NCI-H1694 (cell line): ENCODE measurements at places on chromosomes 6 and 20.
A peak's percentile ranks its signal among the peaks of the same experiment; 100 is the strongest.

DNA sequence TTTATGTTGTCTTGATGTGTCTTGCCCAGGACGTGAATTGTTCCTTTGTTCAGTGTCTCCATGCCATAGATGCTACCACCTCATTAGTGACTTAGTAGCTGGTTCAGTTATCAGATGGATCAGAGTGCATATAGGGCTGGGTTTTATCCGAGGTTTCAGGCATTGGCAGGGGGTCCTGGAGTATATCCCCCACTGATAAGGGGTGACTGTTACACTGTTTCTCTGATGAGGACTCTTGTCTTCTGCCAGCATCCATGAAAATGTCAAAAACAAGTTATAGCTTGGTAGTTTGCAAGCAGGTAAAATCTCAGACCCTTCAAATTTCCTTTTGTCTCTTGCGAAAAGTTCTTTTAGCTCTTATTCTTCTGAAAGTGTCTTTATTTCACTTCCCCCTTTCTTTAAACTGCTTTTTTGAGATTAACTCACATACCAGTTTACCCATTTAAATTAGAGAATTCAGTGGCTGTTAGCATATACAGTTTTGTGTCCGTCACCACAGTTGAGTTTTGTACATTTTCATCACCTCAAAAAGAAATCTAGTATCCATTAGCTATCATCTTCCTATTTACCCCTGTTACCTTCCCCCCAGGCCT, 109.2 kb downstream of the CDYL start:
- no peak for DNase-seq

- no peak for DNase-seq
Observed at GRCh38 chr6:139982195-139982594, 607.7 kb upstream of the CITED2 start.

- DNase-seq, result peak; percentile 31
Observed at GRCh38 chr20:40741507-40742106, 52.6 kb upstream of the MAFB start.

- peak; percentile 9 for DNase-seq
Observed at GRCh38 chr20:45311589-45312211, 3.6 kb upstream of the MATN4 start.

DNA sequence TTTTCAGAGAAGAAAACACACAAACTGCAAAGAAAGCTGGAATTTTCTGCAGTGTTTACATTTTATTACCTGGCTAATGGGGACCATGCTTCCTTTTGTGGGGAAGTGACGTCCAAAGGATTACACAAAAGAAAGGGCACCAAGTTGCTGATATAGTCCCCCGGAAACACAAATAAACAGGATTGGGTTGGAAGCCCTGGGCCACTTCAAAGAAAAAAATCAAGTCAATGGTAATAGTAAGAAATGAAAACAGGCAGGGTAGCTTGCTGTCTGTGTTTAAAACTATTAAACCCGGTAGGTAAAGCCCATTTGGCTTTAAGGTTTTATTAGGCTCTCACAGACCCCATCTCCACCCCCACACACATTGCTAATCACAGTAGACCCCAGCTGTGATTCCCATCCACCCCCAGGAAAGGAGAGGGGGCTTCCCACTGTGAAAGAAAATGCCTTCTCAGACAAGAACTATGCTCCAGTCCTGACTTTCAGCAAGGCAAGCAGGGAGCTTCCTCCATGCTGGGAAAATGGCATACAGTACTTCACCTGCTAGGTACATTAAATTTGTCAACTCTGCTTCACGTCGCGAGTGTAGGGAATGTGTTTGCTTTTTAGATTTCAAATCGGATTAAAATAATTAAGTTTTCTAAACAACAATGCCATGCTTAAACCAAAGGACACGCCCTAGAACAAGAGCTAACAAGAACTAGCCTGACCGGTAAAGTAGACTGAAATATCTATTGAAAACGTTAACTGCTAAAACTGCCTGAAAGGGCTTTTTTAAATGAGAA, 1.1 kb downstream of the PERP start:
- peak; percentile 8 for DNase-seq

DNA sequence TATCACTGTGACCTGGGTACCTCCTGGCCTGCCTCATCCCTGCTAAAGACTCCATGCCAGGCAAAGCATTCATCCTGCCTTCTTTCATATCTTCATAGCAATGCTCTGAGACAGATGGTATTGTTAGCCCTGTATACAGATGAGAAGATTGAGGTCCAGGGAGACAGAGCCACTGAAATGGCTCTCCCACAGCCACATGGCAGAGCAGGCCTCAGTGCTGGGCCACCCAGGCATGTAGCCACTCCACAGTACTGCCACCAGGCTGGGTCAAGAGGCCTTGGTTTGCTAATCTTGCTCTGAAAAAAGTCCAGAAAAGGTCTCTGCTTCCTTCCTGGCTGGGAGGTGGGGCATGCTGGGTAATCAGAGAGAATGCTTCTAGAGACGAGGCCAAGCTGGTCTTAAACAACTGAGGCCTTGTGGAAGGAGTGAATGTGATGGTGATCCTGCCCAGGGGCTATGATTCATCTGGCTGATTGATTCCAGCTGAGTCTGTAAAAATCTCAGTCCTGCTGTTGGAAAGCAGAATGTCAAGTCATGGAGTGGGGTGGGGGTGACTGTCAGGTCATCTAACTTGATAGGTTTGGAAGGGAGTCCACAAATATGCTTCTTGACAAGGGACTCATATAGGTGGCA, 29.8 kb downstream of the HM13 start:
- no peak for DNase-seq

DNA sequence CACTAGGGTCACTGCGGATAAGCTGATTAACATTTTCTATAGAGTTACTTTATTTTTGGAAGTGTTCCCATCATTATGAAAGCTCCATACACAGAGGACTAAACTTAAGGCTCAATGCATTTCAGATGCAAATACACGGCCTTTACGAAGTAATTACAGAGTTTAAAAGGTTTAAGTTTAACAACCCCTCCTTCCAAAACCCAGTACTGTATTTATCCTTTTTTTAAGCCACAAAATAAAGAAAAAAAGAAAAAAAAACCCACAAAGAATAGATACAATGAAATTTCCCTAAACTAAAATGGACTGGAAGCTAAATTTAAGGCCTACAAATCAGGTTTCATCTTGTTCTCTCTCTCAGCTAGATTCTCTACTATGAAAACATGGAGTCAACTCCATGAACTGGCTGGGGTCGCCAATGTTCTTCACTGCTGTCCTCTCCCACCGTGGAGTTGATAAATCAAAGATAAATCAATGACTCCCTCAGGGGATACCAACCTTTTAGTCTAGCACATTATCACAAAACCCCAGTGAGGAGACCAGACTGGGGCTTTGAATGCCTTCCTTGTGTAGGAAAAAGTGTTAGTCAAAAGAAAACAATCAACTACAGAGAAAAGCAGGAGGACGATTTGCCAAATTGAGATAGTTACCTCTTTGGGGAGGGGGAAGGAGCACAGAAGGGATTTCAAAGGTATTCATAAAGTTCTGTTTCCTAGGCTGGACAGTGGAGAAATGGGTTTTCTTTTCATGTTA, 52.5 kb downstream of the TNFRSF21 start:
- DNase-seq, result no peak

- DNase-seq, result no peak
Observed at GRCh38 chr6:116369540-116369939, 1.2 kb upstream of the DSE start.

DNA sequence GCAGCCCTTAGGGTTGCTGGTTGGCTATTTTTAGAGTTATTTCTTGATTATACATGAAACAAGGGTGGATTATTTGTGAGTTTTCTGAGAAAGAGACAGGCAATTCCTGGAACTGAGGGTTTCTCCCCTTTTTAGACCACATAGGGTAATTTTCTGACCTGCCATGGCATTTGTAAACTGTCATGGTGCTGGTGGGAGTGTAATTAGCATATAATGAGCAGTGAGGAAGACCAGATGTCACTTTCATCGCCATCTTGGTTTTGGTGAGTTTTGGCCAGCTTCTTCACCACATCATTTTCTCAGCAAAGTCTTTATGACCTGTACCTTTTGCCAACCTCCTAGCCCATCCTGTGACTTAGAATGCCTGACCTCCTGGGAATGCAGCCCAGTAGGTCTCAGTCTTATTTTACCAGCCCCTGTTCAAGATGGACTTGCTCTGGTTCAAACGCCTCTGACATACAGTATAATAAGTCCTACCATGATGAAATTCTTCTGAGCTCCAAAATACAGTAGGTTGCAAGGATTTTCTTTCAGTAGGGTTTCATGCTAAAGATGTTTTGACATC, 117.1 kb downstream of the ISM1 start:
- no peak for DNase-seq

DNA sequence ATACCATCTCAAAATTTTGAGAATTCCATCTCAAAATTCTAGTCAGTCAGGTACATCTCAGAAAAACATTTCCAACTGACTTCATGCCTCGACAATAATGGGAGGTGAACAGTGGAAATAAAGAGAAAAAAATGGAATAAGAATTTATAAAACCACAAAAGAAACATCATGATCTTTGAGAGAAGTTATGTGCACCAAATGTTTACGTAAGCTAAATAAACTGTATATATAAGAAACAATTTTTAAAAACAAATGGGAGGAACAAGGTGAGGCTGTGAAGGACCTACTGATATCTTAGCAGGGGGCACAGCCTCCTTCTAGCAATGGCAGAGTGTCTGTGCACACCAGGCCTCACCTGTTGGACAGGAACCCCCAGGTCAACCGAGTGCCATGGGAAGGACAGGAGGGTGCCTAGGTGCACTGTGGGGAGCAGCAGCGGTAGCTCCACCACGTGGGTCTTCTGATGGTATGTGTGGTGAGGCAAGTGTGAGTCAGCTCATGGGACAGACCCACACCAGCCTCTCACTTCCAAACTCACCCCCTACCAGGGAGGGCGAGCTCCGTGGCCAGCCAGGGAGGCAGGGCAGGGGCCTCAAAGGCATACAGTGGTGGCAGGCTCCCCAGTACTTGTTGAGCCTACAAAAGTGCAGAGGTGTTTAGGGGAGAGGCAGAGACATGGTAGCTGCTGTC, 23.2 kb downstream of the DIDO1 start:
- DNase-seq, result no peak

DNA sequence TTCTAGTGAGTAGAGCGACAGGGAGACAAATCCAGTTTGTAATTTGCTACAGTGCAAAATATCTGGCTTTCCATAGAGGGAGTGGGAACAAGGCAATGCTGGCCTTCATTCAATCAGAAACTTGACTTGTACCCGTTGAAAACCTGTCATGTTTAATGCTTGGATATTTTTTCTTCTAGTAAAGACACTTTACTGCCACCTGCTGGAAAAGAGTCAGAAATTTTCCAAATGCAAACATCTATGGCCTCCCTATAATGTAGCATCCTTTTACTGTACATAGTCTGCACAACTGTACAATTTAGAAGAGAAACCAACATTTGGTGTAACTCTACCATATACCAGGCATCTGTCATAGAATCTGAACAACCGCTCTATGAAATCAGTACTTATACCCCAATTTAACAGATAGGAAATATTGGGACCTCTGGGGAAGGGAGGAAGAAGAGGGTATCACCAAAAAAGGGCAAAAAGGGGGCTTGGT, 16.7 kb upstream of the TBC1D20 start:
- peak; percentile 54 for DNase-seq

- DNase-seq, result no peak
Observed at GRCh38 chr6:14254505-14254904, 136.9 kb downstream of the CD83 start.

DNA sequence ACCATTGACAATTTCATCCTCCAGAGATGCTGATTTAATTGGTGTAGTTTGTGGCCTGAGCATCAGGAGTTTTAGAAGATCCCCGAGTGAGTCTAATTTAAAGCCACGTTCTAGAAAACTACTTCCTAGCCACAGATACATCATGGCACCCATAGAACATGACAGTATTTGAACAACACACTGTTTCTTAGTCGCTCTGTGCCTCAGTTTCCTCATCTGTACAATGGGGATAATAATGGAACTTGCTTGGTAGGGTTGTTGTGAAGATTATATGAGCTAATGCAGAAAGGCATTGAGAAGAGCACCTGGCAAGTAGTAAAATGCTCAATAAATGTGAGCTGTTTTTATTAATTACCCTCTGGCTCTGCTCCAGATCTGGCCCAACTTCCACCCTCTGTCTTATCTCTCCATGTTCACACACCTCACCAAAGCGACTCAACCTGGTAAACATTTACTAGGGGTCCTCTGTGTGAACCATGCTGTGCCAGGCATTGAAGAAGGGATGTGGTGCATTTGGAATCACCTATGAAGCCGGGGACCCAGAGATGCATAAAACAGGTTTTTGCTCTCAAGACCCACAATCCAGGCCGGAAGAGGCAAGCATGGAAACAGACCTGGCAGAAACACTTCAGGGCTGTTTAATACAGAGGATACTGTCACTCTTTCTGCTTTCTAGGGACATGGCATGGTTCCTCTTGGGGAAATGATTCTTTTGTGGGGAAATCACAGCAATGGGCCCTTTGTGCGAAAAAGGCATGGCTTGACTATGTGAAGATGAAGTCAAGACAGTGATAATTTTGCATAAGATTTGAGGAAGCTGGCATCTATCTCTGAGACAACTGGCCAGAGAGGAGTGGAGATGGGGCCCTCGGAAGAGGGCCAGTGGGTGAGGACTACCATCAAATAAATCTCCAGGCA, 16.2 kb upstream of the MRPS18A start:
- no peak for DNase-seq

- no peak for DNase-seq
Observed at GRCh38 chr6:68738039-68738438, 103.0 kb downstream of the ADGRB3 start.

GRCh38 chr6:68649669-68650068, 14.6 kb downstream of the ADGRB3 start:
- DNase-seq, result no peak

- DNase-seq, result no peak
Observed at GRCh38 chr20:62137478-62138203, 5.6 kb downstream of the PSMA7 start.

DNA sequence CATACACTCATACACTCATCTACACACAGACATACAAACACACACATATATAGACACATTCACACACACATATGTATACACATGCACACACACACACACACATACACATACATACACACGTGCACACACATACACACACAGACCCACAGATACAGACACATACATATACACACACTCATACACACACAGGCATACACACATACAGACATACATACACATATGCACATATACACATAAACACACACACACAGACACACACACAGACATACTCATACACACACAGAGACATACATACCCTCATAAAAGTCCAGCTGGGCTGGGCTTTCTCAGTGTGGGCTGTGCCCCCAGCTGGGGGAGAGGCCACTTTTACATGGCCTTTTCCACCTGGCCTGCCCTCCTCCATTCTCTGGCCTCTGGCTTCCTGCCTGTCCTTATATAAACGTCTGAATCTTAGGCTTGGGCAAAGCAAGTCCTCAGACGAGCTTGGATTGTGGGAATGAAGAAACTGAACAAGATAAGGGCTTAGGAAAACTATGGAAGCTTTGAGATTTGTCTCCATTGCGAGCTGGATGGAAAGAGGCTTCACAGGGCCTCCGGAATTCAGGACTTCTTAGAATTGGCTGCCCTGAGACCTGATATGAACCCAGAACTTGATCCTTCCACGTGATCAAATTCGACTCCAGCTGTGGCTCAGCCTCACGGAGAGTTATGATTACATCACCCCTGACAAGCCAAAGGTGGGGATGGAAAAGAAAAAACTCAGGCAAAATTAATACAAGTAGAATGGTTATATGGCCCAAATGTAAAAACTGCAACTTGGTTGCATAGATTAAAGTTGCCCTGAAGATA, 22.5 kb upstream of the CST3 start:
- no peak for DNase-seq

- DNase-seq, result no peak
Observed at GRCh38 chr6:4661391-4661790, 114.8 kb upstream of the CDYL start.
